ENCODE measurements at places on chromosomes 2 and 18.

- no peak for DNase-seq
These were observed 61.2 kb downstream of the ITGA6 start for GRCh38 chr2:172488556-172488955.

DNA sequence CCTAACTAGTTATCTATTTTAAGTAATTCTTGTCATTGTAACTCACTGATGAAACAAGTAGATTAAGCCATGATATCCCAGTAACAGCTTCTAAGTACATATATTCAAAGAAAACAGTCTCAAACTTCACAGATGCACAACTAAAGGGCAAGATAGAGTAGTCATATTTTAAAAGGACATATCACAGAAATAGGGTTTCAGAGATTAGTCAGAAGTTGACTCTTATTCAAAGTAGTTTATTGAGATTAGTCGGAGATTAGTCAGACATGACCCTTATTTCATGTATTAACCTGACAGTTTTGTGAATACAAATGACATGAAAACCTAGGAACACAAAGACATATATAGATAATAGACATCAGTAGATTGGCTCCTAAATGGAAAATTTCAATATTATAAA, 15.9 kb upstream of the CHAC2 start:
- DNase-seq = no peak

DNA sequence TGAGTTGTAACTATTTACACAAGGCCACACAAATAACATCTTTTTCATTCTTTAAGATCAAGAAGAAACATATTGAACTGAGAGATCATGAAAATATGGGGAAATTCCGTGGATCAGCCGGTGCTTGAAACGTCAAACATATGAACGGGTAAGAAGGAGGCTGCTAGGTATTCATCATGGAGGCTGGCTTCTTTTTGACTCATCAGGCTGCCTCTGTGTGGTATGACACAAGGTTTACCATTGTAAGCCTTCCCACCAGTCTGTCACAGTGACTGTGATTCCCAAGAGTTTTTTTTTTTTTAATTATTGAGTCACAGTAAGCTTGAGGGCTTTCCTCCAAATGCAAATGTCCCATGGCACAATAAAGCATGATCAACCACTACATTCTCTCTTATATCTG, 506.9 kb downstream of the BCL11A start:
- DNase-seq = no peak

- peak; percentile 70 for DNase-seq
These were observed 1.1 kb upstream of the CDH2 start for GRCh38 chr18:28177828-28178635.

GRCh38 chr2:229675569-229675968, 38.8 kb downstream of the DNER start:
- DNase-seq = no peak

GRCh38 chr2:191176305-191176704, 25.5 kb upstream of the STAT4 start:
- no peak for DNase-seq

GRCh38 chr2:143473820-143474219, 344.6 kb downstream of the ARHGAP15 start:
- DNase-seq = no peak

- peak; percentile 64 for DNase-seq
These were observed 759 bp downstream of the PPP4R3B start for GRCh38 chr2:55616551-55617174.

- no peak for DNase-seq
These were observed 316.2 kb upstream of the FIGN start for GRCh38 chr2:164052006-164052405.

DNA sequence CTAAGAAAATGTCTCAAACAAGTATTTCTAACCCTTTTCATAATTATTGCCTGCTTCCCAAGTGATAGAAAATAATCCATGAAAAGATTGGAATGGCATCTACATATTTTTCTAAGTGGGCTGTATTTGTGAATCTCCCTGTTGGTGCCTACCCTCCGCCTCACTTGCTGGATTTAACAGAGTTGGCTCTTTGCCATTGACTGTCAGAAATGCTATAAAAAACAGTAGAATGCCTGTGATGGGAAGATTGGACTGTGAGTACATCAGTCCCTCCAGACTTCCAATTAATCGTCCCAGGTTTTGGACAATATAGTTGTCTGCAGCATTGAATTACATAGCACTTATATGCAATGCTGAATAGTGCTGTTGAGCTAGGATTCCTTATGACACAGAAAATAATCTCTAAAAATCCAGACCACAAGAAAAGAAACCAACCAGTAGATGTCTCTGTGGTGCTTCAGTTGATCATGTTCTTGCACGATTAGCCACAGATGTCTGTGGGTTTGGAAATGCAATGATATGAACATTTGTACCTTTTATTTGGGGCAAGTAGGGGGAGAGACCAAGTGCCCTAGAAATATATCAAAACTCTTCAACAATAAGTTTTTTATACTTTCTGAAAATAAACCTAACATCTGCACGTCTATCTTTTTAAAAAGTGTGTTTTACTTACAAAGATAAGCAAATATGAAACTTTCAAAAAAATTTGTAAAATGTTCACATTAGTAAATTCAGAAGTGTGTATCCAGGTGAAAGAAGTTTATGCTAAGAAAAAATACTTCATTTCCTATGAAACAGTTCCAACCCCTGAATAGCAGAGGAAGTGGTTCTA, 88.5 kb downstream of the DYNAP start:
- peak; percentile 72 for DNase-seq

DNA sequence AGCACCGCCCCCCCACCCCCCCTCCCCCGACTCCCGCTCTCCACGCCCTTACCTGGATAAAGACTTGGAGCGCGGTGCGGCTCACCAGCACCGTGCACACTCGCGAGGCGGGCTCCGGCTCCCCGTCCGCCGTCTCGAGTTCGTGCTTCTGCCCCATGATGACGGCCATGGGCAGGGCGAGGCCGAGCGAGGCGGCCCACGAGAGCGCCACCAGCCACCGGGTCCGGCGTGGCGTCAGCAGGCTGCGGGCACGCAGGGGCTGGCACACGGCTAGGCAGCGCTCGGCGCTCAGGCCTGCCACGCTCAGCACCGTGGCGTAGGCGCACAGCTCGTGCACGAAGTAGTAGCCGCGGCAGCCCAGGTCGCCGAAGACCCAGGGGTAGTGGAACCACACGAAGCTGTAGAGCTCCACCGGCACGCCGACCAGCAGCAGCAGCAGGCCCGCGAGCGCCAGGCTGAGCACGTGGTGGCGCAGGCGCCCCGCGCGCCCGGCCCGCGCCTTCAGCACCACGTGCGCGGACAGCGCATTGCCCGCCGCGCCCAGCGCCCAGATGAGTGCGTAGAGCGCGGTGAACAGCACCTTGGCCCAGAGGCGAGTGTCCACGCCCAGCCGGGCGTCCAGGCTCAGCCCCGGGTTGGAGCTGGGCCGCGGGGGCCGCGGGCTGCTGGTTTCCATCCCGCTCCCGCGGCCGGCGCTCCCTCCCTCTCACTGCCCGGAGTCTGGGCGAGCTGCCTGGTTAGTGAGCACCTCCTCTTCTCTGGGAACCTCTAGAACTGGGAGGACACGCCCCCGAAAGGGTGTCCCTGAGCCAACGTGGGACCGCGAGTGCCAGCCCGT, at the start of gene NTSR2:
Gene NTSR2, minus strand, starts transcription at position 742 of the 838 bp plus-strand sequence. Its CDS starts 66 bp downstream, at position 676.
- DNase-seq = peak; percentile 79

GRCh38 chr2:237475704-237476141, 11.3 kb upstream of the MLPH start:
- peak; percentile 77 for DNase-seq

DNA sequence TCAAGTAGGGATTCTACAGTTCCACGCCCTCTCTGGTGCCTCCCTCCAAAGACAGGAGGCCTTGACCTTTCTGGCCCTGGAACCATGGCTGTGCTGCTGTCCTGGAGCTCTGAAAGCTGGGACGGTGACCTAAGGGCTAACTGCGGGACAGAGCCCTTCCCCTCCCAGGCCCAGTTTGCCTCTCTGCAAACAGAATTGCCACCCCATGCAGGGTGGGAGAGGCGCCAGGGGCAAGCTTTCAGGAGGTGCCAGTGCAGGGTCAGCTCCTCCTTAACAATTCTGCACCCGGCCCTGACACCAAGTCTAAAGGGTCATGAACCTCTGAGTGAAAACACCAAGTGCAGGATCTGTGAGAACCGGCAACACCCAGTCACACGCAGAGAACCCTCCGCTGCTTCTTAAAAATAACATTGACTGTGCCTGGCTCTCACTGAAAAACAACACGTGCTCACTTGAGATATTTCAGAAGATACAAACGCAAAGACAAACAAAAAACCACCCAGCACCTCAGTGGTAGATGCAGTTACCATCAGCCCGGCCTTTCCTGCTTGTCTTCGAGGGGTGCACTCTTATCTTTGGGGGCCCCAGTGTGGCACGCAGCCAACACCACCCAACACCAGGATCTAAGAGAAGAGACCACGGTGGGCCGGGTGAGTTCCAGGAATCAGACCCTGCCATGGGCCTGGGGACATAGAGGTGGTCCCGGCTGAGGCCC, 1.1 kb upstream of the SNED1 start:
- DNase-seq = no peak

- DNase-seq = no peak
These were observed 25.2 kb downstream of the NUP35 start for GRCh38 chr2:183149489-183149888.

DNA sequence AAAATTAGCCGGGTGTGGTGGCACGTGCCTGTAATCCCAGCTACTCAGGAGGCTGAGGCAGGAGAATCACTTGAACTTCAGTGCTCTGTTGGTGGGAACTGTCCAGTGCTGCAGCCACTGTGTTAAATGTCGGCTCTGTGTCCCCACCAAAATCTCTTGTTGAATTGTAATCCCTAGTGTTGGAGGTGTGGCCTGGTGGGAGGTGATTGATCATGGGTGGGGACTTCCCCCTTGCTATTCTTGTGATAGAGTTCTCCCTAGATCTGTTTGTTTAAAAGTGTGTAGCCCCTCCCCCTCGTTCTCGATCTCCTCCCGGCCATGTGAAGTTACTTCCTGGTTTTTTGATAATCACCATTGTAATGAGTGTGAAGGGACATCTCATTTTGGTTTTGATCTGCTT, 9.8 kb upstream of the RPL31 start:
- no peak for DNase-seq

- no peak for DNase-seq
These were observed 14.9 kb upstream of the ITM2C start for GRCh38 chr2:230849633-230850357.

- DNase-seq = no peak
These were observed 310.4 kb downstream of the LRRTM1 start for GRCh38 chr2:79994161-79994560.

DNA sequence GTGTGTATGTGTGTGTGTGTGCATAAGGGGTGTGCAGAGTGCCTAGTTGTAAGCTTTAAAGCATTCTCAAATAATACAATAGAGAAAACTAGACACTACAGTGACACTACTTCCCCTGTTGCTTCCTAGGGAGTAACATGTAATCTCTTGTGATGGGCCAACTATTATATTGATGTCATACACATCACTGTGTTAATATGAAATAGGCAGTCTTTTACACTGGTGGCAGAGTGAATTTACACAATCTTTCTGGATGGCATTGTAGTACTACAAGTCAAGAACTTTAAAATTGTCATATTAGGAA, 488.0 kb upstream of the ZEB2 start:
- DNase-seq = no peak

DNA sequence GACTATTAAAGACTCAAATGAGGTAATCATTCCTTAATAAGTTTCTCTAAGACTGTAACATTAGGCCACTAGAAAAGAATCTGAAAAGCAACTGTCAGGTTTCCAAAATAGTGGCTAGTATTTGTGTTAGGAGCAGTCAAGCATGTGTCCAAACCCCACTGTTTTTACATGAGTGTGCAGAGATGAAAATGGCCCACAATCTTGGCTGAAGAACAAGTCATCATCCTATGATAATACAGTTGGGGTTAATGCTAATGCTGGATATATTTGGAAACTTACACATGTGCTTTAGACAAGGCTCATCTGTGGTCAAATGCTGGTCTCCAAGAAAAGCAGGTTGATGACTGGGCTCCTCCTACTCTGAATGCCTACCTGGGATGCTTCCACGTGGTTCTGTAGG, 73.6 kb downstream of the MAIP1 start:
- DNase-seq = no peak

GRCh38 chr2:209988010-209988409, 14.4 kb upstream of the RPE start:
- DNase-seq = no peak

DNA sequence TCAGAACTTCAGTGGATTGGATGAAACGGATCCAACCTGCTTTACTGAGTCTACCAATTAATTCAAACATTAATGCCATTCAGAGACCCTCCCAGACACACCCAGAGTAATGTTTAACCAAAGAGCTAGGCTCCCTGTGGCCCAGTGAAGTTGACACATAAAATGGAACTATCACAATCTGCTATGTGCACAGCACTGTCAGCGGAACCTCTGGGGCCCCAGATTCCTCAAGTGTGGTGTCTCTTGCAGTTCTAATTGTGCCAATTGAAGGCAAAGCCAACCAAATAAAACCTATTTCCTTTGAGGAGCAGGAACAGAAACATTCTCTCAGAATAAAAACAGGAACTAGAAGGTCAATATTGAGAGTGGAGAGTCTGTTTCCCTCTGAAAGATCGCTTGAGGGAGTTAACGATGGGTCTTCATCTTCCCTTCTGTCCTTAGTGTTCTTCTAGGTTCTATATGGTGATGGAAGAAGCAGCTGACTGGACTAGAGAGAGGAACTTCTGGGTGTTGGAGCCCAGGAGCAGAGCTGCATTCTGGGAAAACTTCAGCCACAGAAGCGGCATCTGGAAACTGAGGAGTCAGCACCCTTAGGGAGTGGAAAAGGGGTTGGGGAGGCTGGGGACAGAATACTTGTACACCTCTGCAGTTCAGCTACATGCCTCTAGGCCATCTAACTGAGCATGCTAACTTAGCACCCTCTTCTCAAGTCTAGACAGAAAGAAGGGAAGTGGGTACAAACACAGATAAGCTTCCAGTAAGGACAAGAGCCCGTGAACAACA, 174.4 kb upstream of the FBXO11 start:
- DNase-seq = peak; percentile 2

- DNase-seq = peak; percentile 79
These were observed 95.6 kb downstream of the TNFRSF11A start for GRCh38 chr18:62420513-62421209.

DNA sequence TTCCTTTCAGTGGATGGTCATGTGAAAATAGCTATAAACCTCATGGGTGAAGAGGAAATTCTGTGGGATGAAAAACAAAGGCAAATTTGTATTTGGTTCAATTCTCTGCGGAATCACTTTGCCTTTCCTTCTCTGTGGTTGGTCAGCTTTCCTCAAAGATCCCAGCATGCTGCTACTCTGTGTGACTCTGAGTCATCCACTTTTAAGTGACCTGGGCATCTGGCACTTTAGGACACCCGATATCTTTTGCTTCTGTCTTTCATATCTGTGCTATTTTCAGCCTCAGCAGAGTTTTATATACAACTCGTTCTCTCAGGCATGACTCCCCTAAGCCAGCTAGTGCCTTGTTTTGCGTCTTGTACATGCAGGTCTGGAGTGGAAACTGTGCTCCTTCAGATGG, 217.0 kb upstream of the PIEZO2 start:
- DNase-seq = no peak

All from ACHN (cell line).